ENCODE measurements at places on chromosomes 2 and 18.

DNA sequence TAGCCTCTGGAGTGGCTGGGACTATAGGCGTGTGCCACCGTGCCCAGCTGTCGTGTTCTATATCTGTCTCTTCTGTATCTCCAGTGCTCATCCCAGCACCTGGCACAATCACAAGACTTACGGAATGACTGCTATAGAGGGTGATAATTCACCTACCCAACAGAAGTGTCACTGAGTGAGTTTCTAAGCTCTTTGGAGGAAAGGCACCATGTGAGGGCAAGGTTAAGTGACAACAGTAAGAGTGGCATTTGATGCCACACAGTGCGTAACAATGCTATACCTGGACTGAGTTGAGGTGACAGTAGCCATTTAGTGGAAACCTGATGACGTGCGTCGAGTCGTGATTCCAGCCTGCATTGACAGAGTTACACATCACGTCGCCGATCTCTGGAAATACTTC is 89.0 kb downstream of the KCTD1 start:
- DNase-seq: no peak

DNA sequence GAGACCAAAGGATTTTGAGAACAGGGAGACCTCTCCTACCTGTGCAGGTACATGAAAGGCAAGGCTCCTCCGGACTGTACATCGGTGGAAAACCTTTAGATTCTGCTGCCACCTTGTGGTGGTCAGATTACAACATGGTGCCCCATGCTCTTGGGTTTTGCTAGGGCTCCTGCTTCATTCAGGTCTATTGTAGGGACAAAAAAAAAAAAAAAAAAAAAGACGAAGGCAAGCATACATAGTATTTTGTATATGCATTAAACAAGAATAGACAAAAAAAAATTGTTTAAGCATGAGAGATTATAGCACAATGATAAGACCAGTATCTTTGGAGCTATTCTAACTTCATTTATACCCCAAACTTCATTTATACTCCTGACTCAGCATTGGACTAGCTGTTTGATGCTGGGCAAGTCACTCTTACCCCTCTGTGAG is 27.4 kb upstream of the SPR start:
- DNase-seq: peak; percentile 86

GRCh38 chr18:21099442-21099841 is 12.2 kb downstream of the ROCK1 start:
- DNase-seq: no peak

DNA sequence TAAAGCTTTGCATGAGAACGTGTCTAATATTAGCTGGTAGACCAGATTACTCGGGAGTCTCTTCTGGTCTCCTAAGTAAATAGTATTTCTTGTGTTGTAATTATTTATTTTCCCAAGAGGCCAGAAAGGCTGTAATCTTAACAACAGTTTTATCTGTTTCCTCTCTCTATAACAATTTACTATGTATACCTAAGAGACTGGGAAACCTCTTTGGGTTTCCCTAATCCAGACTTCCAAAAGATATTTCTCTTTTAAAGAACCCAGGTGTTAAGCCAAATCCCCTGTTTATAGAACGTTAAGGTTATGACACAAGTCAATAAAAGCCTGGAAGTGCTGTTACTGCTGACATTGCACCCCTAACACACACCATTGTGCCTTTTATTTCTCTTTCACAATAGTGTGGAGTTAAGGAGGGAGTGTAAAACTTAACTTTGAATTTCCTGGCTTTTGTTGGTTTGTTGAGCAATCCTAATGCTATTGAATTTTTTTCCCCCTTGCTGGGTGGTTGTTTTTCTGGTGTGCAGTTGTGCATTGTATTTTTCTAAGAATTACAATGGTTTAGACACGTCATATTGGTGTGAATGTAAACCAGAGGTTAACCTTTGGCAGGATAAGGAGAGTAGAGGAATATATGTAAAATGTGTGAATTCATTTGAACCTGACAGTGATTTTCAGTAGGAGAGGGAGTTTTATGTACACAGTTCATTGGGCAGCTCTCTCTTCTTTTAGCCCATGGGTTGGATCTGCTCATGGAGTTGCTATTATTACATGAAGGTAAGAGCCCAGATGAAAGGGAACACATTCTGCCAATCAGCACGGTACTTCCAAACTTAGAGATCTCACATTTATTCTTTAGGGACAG is 192.8 kb downstream of the MTX2 start:
- DNase-seq: no peak

- no peak for DNase-seq
Observed at GRCh38 chr18:70068981-70069380, 121.3 kb upstream of the CD226 start.

- no peak for DNase-seq
Observed at GRCh38 chr2:157897106-157897971, 21.2 kb upstream of the ACVR1 start.

- no peak for DNase-seq
Observed at GRCh38 chr2:216315802-216316603, 56.3 kb downstream of the MARCHF4 start.

DNA sequence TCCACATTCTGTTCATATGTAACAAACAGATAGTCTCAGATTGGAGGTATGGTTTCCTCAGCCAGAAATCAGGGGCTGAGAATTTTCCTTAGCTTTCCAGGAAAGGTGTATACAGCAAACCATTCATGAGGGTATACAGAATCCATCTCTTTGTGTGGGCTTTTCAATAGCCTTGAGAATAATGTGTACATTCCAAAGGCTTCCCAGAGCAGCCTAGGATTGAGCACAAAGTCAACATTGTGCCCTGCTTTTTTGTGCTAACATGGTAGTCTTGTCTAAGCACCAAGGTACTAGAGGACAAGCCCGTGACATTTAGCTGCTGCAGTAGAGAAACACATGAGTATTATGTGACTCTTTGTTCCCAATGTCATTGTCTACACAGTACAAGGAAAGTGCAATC is 322.1 kb upstream of the TANK start:
- DNase-seq: no peak

GRCh38 chr2:119112230-119112629 is 46.3 kb downstream of the C1QL2 start:
- DNase-seq: no peak

GRCh38 chr18:23495723-23496440 is 7.4 kb upstream of the RMC1 start:
- DNase-seq: no peak

DNA sequence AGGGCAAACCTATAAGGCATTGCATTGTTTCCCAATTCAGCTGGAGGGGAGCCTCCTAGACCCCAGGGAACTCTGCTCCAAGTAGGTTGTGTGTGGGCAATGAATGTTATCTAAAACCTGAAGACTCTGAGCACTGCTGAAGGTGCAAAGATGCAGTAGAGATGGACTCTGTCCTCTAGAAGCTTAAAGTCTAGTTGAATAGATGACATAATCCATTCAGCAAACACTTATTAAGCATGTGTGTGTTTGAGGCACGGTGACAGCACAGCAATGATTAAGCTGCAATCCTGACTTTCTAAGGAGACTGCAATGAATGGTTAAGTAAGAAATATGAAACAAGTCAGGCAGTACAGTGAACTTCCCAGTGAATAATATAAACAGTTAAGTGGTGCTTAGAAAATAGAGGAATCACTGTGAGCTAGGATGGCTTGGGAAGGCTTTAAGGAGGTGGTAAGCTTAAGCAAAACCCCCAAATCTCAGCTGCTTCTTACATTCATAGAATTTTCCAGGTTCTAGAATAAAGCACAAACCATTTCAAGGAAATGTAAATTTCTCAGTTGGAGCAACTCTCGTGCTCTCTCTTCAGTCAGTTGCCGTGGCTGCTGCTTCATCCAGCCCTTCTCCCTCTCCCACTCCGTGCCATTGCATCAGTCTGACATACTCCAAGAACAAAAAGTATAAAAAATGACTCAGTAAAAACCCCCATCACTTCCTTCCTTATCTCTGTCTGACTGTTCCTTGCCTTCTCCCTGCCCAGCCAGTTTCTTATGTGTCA is 19.1 kb downstream of the MXD1 start:
- peak; percentile 52 for DNase-seq
